ENCODE measurements at places on chromosomes 6 and 20. TPM values are rescaled to one million over a fixed set of nuclear protein-coding genes. Genes with fewer than 3 reads are reported as not detected.

Gene KIF13A
- polyA plus RNA-seq, result 7.3 TPM

Gene GDAP1L1
- 3.6 TPM for polyA plus RNA-seq

Gene LTA
- 0.05 TPM for polyA plus RNA-seq

GRCh38 chr6:156191895-156192294, 585.3 kb upstream of the ARID1B start:
- no peaks in the 10 kb centered on the region for H3K27me3 ChIP-seq
- no peaks in the 10 kb centered on the region for H3K36me3 ChIP-seq
- no peak for DNase-seq
- no peak overlapping the region for H3K27ac ChIP-seq
- H3K4me3 ChIP-seq, result no peak overlapping the region

- H3K27me3 ChIP-seq, result no peaks in the 10 kb centered on the region
- no peak overlapping the region for H3K4me3 ChIP-seq
- no peaks in the 10 kb centered on the region for H3K4me1 ChIP-seq
- no peak overlapping the region for H3K27ac ChIP-seq
- no peaks in the 10 kb centered on the region for H3K36me3 ChIP-seq
- no peak for DNase-seq
Measured at GRCh38 chr6:5754904-5755303, 251.8 kb downstream of the NRN1 start.

DNA sequence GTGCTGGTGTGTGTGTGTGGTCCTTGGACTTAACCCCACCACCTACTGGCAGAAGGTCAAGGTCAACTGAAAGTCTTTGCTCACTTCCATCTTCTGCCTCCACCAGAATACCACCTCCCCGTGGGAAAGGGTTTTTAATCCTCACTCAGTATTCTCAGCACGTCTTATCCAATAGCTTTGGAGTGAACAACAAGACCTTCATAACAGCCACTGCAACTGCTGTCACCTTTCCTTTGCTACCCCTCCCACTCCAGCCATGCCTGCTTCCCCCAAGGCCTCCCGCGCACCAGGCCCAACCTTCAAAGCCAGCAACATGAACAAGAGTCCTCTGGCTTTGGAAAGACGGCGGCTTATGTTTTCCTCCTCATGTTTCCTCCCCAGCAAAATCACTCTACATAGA, 787 bp upstream of the BTN2A2 start:
- no peaks in the 10 kb centered on the region for H3K27me3 ChIP-seq
- DNase-seq, result no peak
- H3K27ac ChIP-seq, result no peak overlapping the region
- no peak overlapping the region for H3K4me3 ChIP-seq
- no peaks in the 10 kb centered on the region for H3K36me3 ChIP-seq
- H3K4me1 ChIP-seq, result no peaks in the 10 kb centered on the region

DNA sequence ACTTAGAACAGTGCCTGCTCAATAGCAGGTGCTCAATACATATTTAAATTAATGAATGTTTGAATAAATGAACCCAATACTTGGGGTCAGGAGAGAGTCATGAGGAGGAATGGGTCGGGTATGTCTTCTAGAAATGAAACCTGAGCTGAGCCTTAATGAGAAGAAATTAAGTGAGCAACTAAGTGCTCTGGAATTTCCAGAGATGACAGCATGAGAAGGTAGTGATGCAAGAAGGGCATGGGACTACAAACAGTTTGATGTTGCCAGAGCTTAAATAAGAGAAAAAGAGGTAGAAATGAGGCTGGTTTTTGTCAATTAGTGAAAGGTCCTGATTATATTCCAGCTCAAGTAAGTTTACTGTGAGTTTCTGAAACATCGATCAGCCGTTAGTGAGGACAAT, 82.9 kb downstream of the PDE10A start:
- H3K27me3 ChIP-seq, result no peaks in the 10 kb centered on the region
- H3K36me3 ChIP-seq, result no peaks in the 10 kb centered on the region
- H3K27ac ChIP-seq, result no peak overlapping the region
- no peaks in the 10 kb centered on the region for H3K4me1 ChIP-seq
- DNase-seq, result no peak
- no peak overlapping the region for H3K4me3 ChIP-seq

DNA sequence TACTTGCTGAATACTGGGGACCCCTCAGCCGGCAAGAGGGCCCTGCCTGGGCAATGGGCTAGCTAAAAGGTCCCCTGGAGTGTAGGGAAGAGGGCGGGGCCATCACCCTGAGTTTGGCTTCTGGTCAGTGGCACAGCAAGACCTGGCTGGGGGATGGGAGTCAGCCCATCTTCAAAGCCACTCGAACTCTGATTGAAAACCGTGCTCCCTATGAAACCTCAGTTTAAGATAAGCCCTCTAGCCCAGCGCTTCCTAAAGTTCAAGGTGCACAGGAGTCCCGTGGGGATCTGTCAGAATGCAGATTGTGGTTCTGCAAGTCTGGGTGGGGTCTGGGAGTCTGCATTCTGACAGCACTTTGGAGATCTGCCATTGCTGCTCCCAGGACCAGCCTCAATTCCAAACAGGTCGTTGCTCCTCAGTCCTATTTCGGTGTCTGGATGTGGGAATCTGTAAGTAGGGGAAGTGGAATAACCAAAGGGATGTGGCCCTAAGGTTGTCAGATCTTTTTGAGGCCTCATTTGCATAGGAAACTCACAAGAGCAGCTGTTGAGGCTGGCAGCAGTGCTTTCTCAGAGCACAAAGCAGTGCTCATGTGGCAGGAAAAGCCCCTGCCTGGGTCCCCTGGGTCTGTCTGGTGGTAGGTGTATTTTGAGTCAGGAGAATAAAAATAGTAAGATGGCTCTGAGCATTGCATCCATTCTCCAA, 85.3 kb upstream of the SCP2D1 start:
- DNase-seq, result no peak
- H3K4me1 ChIP-seq, result no peaks in the 10 kb centered on the region
- H3K27ac ChIP-seq, result no peak overlapping the region
- H3K4me3 ChIP-seq, result no peak overlapping the region
- no peaks in the 10 kb centered on the region for H3K27me3 ChIP-seq

DNA sequence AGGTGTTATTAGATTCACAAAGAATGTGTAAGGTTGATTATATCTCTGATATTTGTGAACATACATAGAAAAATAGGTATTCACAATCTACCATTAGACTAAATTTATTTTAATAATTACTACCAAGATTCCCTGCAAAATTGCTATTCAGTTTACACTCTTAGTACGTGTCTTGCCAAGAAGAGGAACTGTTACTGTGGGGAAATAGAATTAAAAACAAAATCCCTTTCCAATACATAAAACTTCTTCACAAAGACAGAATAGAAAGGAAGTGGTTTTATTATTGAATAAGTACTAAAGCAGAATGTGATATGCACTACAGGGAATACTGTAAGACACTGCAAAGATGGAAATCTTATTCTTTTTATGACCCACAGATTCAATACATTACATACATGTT, 17.0 kb downstream of the RAB32 start:
- H3K36me3 ChIP-seq, result no peaks in the 10 kb centered on the region
- DNase-seq, result no peak
- no peaks in the 10 kb centered on the region for H3K4me1 ChIP-seq
- no peaks in the 10 kb centered on the region for H3K27me3 ChIP-seq
- no peak overlapping the region for H3K4me3 ChIP-seq

DNA sequence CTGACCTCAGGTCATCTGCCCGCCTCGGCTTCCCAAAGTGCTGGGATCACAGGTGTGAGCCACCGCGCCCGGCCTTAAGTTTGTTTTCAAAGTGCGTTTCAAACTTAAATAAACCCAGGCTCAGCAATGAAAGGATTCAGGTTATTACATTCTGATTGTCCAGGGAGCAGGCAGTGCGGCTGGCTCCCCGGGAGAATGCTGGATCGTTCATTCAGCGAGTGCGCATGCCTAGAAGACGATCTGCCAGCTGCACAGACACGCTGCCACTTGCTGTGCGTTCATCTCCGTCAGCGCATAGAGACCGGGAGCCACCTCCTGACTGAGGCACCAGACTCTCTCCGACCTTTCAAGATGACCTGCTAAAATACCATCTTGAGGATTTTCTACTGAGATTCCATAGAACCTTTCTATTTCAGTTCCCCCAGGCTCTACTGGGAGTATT, 163.9 kb upstream of the ZNF217 start:
- peaks cover 4% of the 10 kb centered on the region for H3K4me1 ChIP-seq
- no peaks in the 10 kb centered on the region for H3K36me3 ChIP-seq
- no peak overlapping the region for H3K4me3 ChIP-seq
- H3K27me3 ChIP-seq, result no peaks in the 10 kb centered on the region
- H3K27ac ChIP-seq, result no peak overlapping the region
- no peak for DNase-seq

GRCh38 chr6:134177753-134178160, 125.3 kb upstream of the SLC2A12 start:
- peak overlapping the region; percentile 95 for H3K27ac ChIP-seq
- H3K27me3 ChIP-seq, result no peaks in the 10 kb centered on the region
- H3K4me1 ChIP-seq, result peaks cover 14% of the 10 kb centered on the region
- no peak for DNase-seq
- peak overlapping the region; percentile 38 for H3K4me3 ChIP-seq

- no peaks in the 10 kb centered on the region for H3K36me3 ChIP-seq
- no peaks in the 10 kb centered on the region for H3K4me1 ChIP-seq
- H3K27ac ChIP-seq, result no peak overlapping the region
- H3K4me3 ChIP-seq, result no peak overlapping the region
- DNase-seq, result no peak
- no peaks in the 10 kb centered on the region for H3K27me3 ChIP-seq
Measured at GRCh38 chr6:69261010-69261409, 535.8 kb downstream of the LMBRD1 start.

GRCh38 chr20:57022306-57022705, 244.1 kb downstream of the BMP7 start:
- H3K4me1 ChIP-seq, result no peaks in the 10 kb centered on the region
- H3K36me3 ChIP-seq, result no peaks in the 10 kb centered on the region
- H3K27ac ChIP-seq, result no peak overlapping the region
- DNase-seq, result no peak
- no peak overlapping the region for H3K4me3 ChIP-seq
- H3K27me3 ChIP-seq, result no peaks in the 10 kb centered on the region
